ENCODE measurements at places on chromosomes 2 and 18.

- no peak for DNase-seq
These were observed 366.5 kb downstream of the DSC3 start for GRCh38 chr18:30676053-30676480.

DNA sequence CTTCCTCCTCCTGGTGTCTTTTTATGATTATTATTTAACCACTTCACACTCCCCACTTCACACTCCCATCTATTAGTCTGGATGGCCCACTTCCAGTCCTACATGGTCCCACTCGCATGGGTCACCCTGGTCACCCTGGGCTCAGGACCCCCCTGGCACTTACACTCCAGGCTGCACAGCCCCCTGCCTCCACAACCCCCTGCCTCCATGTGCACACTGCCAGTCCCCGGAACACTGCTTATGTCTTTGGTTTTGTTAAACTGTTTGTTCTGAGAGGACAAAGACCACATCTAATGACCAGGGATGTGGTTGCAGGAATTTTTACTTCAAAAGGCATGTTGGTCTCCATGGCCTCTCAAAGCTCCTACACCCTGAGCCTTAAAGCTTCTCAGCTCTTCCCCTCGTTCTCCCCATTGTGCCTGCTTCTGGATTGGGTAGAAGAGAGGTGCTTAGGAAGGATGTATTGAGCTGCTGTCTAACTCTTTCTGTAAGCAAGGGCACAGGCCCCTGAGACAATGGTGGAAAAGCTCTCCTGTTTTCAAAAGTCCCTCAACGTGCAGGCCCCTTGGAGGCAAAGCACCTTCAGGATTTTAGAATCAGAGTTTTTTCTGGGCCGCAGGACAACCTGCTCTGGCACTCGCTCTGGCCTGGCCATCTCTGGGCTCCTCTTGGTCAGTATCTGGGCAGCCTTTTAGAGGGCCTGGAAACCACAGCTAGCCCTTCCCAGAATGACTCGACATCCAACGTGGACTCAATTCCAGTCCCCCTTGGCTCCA lies 150.0 kb upstream of the HAAO start:
- DNase-seq: no peak

DNA sequence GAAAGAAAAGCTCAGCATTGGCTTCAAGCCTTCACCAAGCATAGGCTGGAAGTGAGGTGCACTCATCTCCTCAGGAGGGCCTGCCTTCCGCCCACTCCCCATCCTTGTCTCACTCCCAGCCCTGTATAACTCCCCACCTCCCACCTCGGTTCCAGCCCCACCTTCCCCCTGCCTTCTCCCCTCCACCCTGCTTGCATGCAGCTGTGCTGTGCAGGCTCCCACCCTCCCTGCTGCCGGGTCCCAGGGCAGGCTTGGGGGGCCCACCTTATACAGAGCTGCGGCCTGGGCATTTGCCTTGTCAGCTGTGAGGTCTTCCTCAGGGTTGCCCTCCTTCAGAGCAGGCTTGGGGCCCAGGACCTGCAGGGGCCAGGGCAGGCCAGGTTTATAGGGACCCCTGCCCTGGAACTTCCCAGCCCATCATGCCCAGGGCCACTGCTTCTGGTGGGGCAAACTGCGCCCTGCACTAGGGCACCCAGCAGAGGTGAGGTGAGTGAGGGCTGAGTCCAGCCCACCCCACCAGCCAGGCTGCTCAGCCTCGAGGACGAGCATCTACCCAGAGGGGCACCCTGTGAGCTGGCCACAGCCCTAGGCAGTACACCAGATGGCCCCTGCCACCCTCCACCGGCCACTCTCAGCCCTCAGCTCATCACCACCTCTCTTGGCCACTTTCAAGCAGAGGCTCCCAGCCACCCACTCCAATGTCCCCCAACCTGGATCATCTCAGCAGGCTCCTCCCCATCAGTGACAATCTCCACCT lies 11.6 kb downstream of the CAPG start:
- no peak for DNase-seq

DNA sequence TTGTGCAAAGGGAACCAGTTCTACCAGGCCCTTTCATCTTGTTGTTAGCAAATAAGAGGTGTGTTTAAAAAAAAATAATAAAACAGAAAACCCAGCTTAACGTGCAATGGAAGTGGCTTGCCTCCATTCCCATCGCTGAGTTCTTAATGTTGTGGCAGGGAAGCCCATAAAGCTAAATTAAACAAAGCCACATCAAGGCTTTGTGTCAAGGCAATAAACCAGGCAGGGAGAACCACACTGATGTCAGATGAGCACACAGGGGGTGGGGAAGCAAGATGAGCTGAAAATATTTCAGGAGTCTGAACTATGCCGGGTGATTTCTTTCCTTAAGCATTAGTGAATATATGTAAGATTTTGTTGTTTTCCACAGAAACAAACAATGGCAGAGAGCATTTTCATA lies 73.5 kb downstream of the PHLPP1 start:
- DNase-seq: no peak

- DNase-seq: no peak
These were observed 30.6 kb downstream of the HS1BP3 start for GRCh38 chr2:20620271-20620681.

Measured in GM12864 (cell line).